ENCODE measurements at places on chromosomes 3 and 15. TPM values are rescaled to one million over a fixed set of nuclear protein-coding genes. Genes with fewer than 3 reads are reported as not detected.

The GCHFR gene
- total RNA-seq, result 25.9 TPM

- H3K27ac ChIP-seq, result no peak overlapping the region
- no peaks in the 10 kb centered on the region for H3K36me3 ChIP-seq
- H3K4me1 ChIP-seq, result no peaks in the 10 kb centered on the region
- no peak for DNase-seq
These were observed 785.5 kb upstream of the ARRDC4 start for GRCh38 chr15:97174886-97175540.

DNA sequence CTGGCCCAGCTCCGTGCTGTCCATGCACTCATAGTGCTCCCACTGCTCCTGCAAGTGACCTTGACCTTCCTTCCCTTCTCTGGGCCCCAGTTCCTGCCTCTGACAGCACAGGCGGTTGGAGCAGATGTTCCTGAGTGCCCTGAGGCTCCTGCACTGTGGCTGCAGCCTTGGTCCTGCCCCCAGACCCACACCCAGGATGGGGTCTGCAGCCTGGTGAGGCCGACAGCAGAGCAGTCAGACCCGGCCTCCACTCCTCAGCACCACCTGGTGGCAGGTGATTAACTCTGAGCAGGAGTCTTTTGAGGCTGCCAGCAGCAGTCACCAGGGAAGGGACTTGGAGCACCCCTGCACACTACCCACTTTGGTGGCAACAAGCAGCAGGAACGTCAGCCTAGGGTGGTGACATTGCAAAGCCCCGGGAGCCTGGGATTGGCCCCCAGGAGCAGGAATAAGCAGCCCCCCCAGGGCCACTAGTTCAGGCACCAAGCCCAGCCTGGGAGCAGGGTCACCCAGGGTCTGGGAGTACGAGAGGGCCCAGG is 64.6 kb downstream of the CYP11A1 start:
- peaks cover 2% of the 10 kb centered on the region for H3K4me1 ChIP-seq
- no peak overlapping the region for H3K4me3 ChIP-seq
- no peaks in the 10 kb centered on the region for H3K36me3 ChIP-seq
- peak; percentile 59 for DNase-seq
- H3K27ac ChIP-seq, result no peak overlapping the region
- peaks cover 65% of the 10 kb centered on the region for H3K27me3 ChIP-seq

GRCh38 chr3:19432669-19433068 is 284.4 kb downstream of the KCNH8 start:
- H3K36me3 ChIP-seq, result no peaks in the 10 kb centered on the region
- H3K4me1 ChIP-seq, result peaks cover 1% of the 10 kb centered on the region
- H3K4me3 ChIP-seq, result no peak overlapping the region
- H3K27ac ChIP-seq, result no peak overlapping the region
- DNase-seq, result no peak

The FETUB gene
- not detected for total RNA-seq

DNA sequence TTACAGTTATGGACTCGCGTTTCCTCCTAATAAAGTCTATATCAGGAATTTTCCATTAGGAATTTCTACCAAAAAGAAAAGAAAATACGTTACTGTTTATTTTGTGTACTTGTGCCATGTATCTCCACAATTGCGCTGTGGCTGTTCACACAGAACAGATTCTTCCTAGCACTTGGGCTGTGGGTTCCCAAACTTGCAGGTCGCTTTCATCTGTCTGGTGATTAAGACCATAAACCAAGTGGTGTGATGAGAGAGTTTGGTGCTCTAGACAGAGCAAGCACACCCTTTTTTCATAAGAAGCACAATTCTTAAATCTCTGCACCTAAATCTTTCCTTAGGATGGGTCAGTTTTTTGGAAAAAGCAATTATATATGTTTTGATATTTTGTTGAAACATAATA is 203.3 kb downstream of the TP63 start:
- peaks cover 2% of the 10 kb centered on the region for H3K27me3 ChIP-seq
- H3K27ac ChIP-seq, result no peak overlapping the region
- H3K4me1 ChIP-seq, result no peaks in the 10 kb centered on the region
- no peaks in the 10 kb centered on the region for H3K36me3 ChIP-seq
- no peak for DNase-seq

The CCR9 gene
- 9.7 TPM for total RNA-seq

DNA sequence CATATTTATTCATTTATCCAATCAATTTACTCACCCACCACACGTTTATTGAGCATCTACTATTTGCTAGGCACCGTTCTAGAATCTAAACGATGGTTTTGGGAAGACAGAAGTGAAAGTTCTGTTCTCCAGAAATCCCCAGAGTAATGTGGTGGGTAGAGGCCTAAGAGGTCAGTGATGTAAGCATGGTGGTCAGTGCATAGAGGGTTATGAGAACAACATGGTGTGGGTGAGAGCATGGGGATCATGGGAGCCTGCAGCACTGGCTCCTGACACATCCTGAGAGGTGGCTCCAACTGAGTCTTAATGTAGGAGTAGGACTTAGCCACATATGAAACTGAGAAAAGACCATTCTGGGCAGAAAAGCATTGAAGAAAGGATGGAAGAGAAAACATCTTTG is 85.3 kb upstream of the TNFAIP8L3 start:
- H3K36me3 ChIP-seq, result no peaks in the 10 kb centered on the region
- no peak overlapping the region for H3K4me3 ChIP-seq
- no peak for DNase-seq
- H3K4me1 ChIP-seq, result no peaks in the 10 kb centered on the region
- H3K27ac ChIP-seq, result no peak overlapping the region
- peaks cover 18% of the 10 kb centered on the region for H3K27me3 ChIP-seq

GRCh38 chr15:51049081-51049480 is 45.6 kb downstream of the TNFAIP8L3 start:
- H3K36me3 ChIP-seq, result no peaks in the 10 kb centered on the region
- no peaks in the 10 kb centered on the region for H3K4me1 ChIP-seq
- no peak for DNase-seq
- no peak overlapping the region for H3K4me3 ChIP-seq
- no peak overlapping the region for H3K27ac ChIP-seq
- H3K27me3 ChIP-seq, result peaks cover 17% of the 10 kb centered on the region

DNA sequence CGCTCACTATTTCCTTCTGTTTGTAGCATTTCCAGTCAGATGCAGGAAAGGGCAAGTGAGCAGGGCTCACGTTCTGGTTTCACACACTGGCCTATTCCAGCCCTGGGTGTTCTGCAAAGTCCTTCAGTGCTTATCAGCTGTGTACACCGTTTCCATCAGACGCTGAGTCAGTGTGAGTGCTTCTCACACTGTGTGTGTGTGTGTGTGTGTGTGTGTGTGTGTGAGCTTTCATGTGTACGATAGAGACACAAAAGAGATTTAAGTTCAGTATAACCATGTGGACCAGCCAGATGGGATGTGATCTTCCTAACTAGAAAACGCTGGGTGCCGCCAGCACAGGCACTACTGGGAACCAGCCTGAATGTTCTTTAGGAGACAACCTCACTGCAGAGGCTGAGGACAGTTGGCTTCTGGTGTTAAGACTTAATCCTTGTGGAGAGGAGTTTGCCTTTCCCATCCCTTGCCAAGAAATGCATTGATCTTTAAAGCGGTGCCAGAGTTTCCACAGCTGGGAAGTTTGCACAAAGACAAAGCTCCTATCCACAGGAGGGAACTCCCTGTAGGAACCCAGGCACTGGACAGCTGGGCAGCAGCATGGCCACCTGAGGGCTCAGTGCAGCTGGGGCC is 3.9 kb upstream of the CHSY1 start:
- H3K36me3 ChIP-seq, result peaks cover 1% of the 10 kb centered on the region
- peak overlapping the region; percentile 44 for H3K27ac ChIP-seq
- H3K27me3 ChIP-seq, result peaks cover 21% of the 10 kb centered on the region

DNA sequence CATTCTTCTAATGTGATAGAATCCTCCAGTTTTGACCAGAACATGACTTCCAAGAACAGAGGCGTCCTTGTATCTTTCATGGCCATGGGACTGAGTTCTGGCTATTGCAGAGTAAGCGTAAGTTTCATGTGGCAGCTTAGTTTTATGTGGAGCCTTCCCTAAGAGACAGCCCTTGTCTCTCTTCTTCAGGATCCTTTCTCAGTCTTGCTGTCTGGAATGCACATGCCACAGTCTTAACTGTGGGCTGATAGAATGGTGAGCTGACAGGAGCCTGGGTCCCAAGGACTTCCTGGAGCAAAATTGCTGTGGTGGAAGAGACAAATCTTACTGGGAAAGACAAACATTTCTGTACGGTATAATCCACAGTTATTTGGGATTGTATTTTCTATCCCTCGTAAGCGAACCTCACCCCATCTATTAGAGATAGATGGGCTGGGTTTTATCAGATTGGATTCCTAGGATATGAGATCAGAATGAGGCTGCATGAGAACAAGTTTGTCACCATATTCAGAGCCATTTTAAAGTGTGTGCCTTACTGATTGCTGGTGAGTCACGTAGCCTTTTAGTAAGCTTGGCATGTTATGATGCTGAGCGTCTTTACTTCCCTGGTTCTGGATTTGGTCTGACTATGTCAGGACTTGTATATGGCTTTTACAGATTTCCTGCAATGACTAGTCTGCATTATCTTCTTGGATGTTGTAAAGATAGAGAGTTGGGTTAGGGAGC is 32.8 kb downstream of the CDIN1 start:
- DNase-seq, result no peak
- H3K36me3 ChIP-seq, result peaks cover 2% of the 10 kb centered on the region

The TRAIP gene
- total RNA-seq, result 27.3 TPM

DNA sequence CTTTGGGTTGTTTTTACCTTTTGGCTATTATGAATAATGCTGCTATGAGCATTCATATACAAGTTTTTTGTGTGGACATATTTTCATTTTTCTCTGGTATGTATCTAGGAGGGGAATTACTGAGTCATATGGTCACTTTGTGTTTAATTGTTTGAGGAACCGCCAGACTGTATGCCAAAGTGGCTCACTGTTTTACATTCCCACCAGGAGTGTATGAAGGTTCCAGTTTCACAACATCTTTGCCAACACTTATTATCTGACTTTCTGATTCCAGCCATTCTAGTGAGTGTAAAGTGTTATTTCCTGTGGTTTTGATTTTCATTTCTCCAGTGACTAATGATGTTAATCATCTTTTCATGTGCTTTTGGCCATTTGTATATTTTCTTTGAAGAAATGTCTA is 51.8 kb downstream of the CMTM7 start:
- H3K27me3 ChIP-seq, result no peaks in the 10 kb centered on the region
- no peak overlapping the region for H3K4me3 ChIP-seq
- peak; percentile 19 for DNase-seq
- peaks cover 55% of the 10 kb centered on the region for H3K36me3 ChIP-seq

The SENP5 gene
- 42.0 TPM for total RNA-seq

DNA sequence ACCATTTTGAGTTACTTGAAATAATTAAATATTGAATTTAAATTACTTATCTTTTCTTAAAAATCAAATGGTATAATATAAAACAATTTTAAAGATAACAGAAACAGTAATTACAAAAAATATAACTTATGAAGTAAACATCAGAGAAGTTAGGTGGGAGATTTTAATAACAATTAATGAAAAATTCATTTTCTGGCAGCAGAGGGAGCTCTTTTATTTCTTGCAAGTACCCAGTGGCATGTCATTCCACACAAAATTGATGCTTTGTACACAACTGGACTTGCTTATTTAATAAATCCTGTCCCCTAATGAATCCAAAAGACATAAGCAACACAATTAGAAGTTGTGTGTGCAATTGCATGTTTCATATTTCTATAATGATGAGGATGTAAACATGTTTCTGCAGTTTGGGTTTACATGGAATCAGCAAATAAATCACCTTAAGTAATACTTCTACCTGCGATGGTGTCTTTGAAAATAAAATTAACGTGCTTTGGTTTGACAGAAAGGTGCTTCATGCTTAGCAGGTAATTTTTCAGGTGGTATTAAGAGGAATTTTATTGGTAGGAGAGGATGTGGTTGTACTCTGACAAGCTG is 861.3 kb downstream of the ZPLD1 start:
- H3K36me3 ChIP-seq, result no peaks in the 10 kb centered on the region

DNA sequence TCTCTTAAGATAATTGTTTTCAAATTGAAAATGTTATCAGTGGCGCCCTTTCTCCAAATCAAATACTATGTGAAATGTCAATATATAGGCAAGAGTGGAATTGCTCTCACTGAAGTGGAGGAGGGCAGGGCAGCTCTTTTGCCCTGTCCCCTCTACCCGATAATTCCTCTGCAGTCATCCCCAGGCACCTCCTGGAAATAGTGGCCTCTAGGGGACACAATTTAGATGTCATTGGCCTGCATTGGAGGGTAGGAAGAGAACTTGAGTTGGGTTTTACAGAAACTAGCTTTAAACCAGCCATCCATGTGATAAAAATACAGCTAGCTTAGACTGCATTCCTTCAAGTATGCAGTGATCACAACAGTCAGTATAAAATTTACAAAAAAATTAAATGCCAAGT is 288.9 kb downstream of the EDEM1 start:
- no peaks in the 10 kb centered on the region for H3K27me3 ChIP-seq
- no peak overlapping the region for H3K4me3 ChIP-seq
- H3K36me3 ChIP-seq, result no peaks in the 10 kb centered on the region
- H3K27ac ChIP-seq, result no peak overlapping the region
- DNase-seq, result no peak
- no peaks in the 10 kb centered on the region for H3K4me1 ChIP-seq

The GPR160 gene
- 3.6 TPM for total RNA-seq

DNA sequence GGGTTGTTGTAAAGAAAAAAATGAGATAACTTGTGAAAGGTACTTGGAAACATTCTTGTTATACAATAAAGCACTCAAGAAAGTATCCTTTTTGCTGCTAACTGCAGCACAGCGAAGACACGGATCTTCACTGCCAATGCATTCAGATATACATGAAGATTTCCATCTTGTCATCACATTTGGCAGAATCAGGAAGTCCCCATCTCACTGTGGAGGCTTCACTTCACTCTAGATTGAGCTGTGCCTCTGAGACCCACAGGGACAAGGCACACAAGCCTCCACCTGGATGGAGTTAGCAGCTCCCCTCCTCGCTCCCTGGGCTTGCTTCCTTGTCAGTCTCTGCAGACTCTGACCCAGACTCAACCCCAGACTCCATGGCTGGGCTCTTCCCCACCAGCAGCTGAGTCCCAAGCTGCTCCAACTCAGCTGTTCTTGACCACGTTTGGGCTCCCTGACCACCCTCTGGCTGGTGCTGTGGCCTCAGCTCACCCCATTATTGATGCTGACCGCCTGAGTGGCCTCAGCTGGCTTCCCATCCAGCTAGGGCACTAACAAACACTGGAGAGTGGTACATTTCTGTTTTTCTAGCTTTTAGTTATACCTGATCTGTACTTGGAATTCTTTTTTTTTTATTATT is 45.4 kb upstream of the SMAD3 start:
- peaks cover 19% of the 10 kb centered on the region for H3K4me1 ChIP-seq
- no peak for DNase-seq
- H3K36me3 ChIP-seq, result no peaks in the 10 kb centered on the region
- H3K27ac ChIP-seq, result no peak overlapping the region
- H3K27me3 ChIP-seq, result peaks cover 9% of the 10 kb centered on the region

The MED12L gene
- 2.2 TPM for total RNA-seq

The RAB5A gene
- total RNA-seq, result 59.7 TPM

- H3K27me3 ChIP-seq, result no peaks in the 10 kb centered on the region
- H3K36me3 ChIP-seq, result peaks cover 25% of the 10 kb centered on the region
- peak overlapping the region; percentile 49 for H3K4me3 ChIP-seq
- peak; percentile 93 for DNase-seq
- H3K27ac ChIP-seq, result peak overlapping the region; percentile 100
These were observed 57.6 kb upstream of the BCL6 start for GRCh38 chr3:187802928-187803259.

The C2CD4A gene
- total RNA-seq, result not detected

- peak; percentile 52 for DNase-seq
- peaks cover 2% of the 10 kb centered on the region for H3K36me3 ChIP-seq
- no peak overlapping the region for H3K4me3 ChIP-seq
- H3K27me3 ChIP-seq, result peaks cover 41% of the 10 kb centered on the region
- H3K4me1 ChIP-seq, result peaks cover 15% of the 10 kb centered on the region
- H3K27ac ChIP-seq, result no peak overlapping the region
These were observed 1.1 kb downstream of the KCNH8 start for GRCh38 chr3:19149368-19149767.
